BJ (cell line): ENCODE measurements at places on chromosomes 16 and 17.

GRCh38 chr17:48432820-48433775, 3.1 kb upstream of the SKAP1 start:
- DNase-seq, result no peak

GRCh38 chr17:57293077-57293476, 36.8 kb downstream of the MSI2 start:
- DNase-seq, result no peak

DNA sequence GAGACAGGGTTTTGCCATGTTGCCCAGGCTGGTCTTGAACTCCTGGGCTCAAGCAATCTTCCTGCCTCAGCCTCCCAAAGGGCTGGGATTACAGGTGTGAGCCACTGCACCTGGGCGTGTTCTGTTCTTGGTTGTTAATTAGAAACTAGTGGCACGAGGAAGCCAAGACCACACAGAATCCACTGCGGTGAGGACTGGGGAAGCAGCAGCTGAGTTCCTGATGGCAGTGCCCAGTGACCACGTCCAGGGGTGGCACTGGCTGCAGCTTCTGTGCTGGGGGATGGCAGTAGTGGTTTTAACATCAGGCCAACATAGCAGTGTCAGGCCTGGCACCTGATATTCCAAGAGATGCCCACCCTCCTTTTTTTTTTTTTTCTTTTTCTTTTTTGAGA, 39.7 kb upstream of the NDRG4 start:
- no peak for DNase-seq

DNA sequence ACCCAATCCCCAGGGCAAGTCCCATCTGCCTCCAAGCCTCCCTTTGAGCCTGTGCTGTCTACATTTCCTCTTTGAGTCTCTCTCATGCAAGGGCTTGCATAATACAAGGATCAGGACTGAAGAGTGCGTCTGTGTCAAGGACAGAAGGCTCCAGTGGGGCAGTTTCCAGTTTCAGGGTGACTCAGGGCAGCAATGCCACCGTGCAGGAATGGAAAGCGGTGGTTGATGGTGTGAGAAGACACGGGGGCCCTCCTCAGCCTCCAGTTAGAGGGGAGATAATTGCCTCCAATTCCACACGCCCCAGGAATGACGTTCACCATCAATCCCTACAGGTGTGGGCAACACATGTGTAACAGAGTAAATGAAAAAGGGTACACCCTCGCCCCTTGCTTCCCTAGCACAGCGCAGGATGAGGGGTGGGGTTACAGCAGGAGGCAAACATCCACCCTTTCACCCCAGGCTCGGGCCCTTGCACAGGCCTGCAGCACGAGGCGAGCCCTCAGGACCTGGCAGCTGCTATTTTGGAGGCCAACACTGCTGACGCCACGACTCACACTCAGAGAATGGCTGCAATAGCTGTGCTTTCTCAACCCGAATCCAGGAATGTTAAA, 24.8 kb upstream of the SLC25A19 start:
- DNase-seq, result no peak

DNA sequence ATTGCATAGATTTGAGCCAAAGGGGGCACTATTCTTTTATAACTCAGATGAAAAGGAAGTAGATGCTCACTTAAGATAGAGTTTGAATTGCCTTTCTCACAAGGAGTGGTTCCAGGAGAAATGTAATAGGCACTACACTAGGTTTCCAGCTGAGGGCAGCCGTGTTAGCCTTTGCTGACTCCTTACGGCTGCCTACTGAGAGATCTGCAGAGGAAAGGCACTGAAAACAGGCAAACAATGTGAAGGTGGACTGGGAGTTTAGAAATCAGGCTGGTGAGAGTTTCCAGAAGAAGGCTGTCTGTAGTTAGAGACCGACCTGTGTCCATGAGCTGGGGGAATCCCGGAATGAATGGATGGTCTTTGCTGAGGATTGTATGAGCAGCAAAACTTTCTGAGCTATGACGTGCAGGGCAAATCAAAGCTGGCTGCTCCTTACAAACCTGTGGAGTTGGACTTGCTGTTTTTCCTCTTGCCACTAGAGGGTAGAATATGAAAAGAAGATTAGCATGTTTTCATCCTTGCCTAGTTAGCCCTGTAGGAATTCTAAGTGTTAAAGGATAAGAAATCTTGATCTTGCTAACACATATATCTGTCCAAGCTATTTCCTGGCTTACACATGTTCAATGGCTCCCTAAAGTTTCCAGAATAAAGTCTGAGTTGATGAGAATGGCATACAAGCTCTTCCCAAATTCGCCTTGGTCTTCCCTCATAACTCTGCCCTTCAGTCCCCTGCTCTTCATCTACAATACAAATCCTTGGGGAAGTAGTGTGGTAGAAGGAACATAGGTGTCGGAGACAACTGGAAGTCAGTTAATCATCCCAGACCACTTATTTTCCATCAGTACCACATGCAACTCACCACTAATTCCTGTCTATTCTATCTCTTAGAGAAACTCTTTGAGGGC, 20.1 kb upstream of the TAOK1 start:
- DNase-seq, result no peak

- no peak for DNase-seq
These were observed 10.0 kb upstream of the BHLHA9 start for GRCh38 chr17:1260086-1260769.

- no peak for DNase-seq
These were observed 437.8 kb downstream of the SLC39A11 start for GRCh38 chr17:72654706-72655105.

- no peak for DNase-seq
These were observed 14.7 kb upstream of the STH start for GRCh38 chr17:45984368-45984767.

GRCh38 chr17:75433218-75433783, 23.1 kb upstream of the TMEM94 start:
- DNase-seq, result no peak

GRCh38 chr17:32298721-32299579, 33.3 kb downstream of the RHBDL3 start:
- DNase-seq, result no peak

- DNase-seq, result no peak
These were observed 46.3 kb downstream of the CCDC42 start for GRCh38 chr17:8698162-8698971.

GRCh38 chr16:6023449-6023848, 925.9 kb upstream of the EEF2KMT start:
- DNase-seq, result no peak

- DNase-seq, result no peak
These were observed 565 bp downstream of the WDR45B start for GRCh38 chr17:82647593-82648164.

DNA sequence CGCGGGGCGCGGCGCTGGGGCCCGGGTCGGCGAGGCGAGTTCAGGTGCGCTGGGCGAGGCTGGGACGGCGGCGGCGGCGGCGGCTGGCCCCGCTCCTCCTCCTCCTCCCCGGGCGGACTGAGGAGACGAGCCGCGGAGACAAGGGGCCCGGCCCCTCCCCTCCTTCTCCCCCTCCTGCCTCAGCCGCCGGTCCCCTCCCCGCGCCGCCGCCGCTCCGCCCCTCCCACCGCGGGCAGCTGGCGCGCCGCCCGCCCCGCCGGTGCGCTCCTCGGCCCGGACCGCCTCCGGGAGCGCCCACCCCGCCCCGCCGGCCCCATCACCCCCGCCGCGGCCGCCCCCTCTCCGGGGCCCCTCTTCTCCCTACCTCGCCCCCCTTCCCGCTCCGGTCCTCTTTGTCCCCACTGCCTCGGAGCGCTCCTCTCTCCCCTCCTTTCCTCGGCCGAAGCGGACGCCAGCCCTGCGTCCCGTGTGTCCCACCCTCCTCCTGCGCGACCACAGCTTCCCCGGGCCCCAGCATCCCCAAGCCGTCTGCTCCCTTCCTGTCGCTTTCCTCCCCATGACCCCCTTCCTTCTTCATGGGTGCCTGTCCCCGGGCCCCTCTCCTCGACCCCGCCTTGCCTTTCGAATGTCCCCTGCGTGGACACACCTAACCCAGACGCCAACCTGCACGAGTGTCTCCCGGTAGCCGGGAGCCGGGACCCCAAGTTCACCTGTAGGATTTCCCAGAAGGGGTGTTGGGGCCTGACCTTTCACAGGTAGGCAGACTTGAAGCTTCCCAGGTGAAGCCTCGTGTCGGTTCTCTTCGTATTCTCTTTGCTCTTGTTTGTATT, at the start of gene TOX3:
TOX3 (minus strand) TSS at position 140 of the 830 bp plus-strand sequence. CDS start 420 bp downstream, outside the sequence.
- DNase-seq, result no peak

DNA sequence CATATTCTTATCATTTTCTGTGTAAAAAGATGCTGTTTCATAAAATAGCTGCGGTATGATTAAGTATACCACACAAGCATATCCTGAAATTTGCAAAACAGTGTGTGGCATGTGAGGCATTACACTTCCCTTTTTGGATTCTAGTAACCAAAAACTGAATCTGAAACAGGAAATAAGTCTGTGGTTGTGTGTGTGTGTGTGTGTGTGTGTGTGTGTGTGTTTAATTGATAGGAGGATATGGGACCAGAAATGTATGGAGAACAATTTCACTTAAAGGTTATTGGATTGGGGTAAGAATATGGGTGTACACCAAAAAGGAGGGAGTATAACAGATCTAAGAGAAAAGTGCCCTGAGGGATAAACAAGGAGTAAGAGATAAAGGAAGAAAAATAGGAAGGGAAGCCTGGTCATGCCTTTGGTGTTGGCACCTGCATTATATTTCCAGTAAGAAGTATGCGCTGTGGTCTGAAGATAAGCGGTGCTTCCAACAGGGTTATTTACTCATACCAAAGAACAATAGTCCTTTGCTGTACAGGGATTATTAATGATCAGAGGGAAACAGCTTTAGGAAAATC, 4.0 kb downstream of the LYRM1 start:
- no peak for DNase-seq

GRCh38 chr17:40366861-40367518, 2.5 kb upstream of the GJD3 start:
- DNase-seq, result no peak

DNA sequence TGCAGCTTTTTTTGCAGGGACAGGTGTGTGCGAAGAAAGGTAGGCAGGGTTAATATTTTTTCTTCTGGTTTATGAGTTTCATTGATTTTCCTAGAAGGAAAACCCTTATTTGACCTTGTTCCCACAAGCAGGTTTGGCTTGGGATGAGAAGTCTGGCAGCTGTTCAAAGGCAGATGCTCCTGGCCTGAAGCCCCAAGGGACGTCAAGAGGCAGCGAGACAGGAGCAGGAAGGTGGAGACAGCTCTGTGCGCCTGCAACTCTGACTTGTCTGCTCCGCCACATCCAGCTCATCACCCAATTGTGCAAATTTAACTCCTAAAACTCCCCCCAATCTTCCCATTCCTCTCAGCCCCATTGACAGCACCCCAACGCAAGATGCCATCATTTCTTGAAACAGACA, 136.8 kb upstream of the XYLT1 start:
- no peak for DNase-seq

- no peak for DNase-seq
These were observed 5.8 kb downstream of the HOXB3 start for GRCh38 chr17:48584223-48584741.

DNA sequence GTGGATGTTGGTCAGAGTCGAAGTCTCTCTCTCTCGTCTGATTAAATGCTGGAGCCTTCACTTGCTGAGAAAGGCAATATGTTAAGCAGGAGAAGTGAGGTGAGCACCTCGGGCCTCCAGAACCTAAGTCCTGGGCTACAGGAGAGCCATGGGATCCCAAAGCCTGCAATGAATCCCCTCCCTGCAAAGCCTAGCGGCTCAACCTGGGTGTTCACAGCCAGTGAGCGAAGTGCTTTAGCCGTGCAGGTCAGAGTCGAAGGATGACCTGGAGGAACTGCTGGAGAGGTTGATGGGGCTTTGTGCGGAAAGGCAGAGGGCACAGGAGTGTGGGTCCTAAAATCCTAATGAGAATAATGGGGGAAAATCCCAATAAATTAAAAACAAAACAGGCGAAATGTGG, 267.8 kb downstream of the ENGASE start:
- DNase-seq, result no peak

GRCh38 chr16:85275533-85276249, 163.4 kb upstream of the CIBAR2 start:
- no peak for DNase-seq

- DNase-seq, result no peak
These were observed 671 bp upstream of the TOP2A start for GRCh38 chr17:40418428-40418706.
